ENCODE measurements at places on chromosomes 12 and 14.

DNA sequence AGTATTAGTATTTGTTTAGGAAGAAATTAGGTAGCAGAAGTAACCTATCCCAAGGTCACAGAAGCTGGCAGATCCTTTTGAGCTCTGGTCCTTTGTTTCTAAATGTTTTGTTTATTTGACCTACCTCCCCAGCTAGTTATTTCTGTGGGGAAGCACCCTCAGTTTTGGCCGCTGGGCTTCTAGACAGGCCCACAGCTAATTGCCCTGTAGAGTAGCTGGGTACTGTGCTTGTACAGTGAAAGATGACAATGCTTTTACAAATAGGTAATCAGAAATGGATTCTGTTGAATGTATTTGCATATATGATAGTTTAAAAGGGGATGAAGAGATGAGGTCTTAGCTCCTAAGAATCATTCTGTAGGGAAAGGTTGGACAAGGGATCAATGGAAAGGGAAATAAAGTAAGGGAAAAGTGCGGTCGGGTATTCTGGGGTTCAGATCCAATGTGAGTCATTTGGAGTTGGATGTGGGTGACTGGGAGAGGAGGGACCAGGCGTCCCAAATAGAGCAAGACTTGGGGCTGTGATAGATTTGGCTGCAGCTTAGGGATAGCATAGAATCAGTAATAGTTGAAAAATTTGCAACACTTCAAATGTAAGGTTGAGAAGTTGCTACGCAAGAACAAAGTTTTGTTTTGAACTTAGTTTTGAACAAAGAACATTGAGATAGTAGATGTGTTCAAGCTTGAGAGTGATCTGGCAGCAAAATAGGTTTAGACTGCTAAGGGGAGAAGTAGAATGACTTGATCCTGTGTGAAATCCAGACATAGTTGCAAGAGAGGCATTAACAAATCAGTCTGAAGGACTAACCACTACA is 3.6 kb downstream of the NUDT4 start:
- no peak for DNase-seq

DNA sequence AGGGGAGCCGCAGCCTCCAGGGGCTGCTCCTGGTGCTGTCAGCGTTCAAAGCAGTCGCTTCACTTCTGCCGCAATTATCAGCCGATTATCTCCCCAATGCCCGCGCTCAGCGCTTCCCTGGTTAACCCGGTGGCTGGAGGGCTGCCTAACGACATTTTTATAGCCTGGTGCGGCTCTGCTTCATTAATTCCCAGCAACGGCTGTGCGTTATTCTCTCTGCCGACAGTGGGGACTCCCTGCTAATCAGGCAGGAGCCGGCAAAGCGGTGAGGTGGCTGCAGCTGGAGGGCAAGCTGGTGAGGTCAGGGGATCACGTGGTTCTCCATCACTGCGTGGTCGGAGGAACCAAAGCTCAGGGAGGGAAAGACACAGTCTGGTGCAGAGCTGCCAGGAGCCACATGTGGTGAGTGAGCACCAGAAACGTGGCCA is 62.9 kb downstream of the GLRX5 start:
- DNase-seq = no peak

GRCh38 chr14:92520102-92521057 is 6.8 kb downstream of the RIN3 start:
- no peak for DNase-seq

- DNase-seq = no peak
Measured at GRCh38 chr14:78016532-78016931, 153.6 kb upstream of the NRXN3 start.

DNA sequence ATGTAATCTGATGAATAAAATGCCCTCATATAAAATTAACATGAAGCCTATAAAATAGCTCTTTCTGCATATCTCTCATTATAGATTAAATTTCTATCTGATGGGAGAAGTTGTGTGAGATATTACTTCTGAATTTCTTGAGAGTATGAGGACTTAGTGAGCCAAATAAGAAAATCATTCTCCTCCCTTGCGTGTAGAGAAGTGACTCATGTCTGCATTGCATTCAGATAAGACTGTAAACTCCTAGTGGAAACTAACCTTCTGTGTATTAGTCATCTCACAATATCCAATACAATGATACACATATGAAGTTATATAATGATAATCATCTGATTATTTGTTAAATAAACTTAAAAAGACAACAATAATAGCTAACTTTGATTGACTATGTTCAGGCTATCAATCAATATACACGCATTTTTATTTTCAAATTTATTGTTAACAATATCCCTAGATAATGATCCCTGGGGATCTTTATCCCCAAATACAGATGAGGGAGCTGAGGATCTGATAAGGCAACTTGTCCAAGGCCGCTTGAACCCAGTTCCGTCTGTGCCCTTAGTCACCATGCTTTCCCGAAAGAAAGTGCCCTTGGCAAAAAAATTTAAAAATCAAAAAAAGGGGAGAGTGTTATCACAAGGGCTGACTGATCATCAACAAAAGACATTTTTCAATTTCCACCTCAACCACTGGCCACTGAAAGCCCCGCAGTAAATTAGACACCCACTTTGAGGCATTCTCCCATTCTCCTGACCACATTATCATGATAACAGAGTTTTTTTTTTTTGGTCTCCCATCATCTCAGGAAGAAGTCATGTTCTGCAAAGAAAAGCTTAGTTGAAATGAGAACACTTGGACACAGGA is 189.2 kb upstream of the RASSF8 start:
- no peak for DNase-seq

DNA sequence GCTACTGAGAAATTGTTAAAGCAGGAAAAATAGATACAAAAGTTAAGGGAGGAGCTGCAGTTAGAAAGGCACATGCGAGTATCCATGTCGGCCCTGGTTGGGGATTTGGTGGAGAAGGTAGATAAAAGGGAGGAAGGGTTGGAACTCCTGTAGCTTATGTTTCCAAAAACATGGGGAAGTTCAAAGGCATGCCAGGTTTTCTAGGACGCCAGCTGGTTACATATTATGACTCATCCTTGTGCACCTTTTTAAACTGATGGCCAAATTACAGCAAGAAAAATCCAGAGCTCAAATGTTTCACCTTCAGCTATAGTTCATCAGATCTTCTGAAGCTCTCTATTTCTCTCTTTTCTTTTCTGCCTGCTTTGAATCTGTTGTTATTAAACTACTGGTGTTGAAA is 13.2 kb upstream of the MAP4K5 start:
- DNase-seq = no peak

- DNase-seq = no peak
Measured at GRCh38 chr12:122085591-122085990, 7.0 kb downstream of the MLXIP start.

- DNase-seq = peak; percentile 1
Measured at GRCh38 chr12:10716704-10717315, 6.3 kb downstream of the YBX3 start.

- DNase-seq = no peak
Measured at GRCh38 chr14:36510078-36510799, 9.8 kb downstream of the NKX2-1 start.

DNA sequence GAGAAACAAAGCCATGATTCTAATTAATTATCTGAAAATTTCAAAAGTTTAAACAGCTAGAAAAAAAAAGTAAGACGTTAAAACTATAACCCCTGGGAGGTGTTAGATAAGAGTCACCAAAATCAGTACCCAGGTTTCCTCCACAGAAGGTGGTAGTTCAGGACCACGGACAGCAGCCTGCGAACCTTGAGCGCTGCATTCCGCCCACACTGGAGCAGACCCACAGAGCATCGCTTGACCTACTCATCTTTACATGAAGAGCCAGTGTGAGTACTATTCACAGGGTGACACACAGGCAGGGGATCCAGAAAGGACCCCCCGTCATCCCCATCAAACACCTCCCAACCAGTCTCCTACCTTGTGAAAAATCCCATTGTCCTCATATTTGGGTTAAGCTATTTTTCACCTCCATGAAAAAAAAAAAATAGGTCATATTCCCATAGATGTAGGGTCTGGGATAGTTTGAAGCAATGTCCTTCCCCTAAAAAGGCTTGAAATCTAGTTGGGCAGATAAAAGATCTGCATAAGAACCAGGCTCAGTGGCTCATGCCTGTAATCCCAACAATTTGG is 8.8 kb upstream of the CHGA start:
- DNase-seq = no peak

DNA sequence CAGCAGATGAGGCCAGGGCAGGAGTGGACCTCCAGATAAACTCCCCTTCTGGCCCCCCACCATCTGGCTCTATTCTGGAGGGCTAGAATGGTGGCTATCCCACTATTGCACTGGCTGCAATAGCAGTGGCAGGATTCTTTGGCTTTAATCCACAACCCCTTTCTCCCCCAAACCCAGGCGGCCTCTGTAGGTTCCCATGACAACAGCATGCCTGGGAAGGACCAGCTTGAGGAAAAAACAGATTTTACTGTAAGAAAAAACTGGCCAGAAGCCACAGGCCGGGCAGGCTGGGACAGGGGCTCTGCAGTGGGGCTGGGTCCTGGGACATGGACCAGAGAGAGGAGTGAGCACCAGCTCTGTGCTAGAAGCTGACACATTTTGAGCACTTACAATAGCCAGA is 13.6 kb upstream of the ACVR1B start:
- no peak for DNase-seq

GRCh38 chr14:99690636-99691035 is 6.5 kb downstream of the CYP46A1 start:
- no peak for DNase-seq

DNA sequence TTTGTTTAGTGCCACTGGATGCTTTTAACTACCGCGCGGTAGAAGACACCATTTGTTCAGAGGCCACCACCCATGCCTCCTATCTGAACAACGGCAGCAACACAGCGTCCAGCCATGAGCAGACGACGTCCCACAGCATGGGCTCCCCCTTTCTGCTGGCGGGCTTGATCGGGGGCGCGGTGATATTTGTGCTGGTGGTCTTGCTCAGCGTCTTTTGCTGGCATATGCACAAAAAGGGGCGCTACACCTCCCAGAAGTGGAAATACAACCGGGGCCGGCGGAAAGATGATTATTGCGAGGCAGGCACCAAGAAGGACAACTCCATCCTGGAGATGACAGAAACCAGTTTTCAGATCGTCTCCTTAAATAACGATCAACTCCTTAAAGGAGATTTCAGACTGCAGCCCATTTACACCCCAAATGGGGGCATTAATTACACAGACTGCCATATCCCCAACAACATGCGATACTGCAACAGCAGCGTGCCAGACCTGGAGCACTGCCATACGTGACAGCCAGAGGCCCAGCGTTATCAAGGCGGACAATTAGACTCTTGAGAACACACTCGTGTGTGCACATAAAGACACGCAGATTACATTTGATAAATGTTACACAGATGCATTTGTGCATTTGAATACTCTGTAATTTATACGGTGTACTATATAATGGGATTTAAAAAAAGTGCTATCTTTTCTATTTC is 93.2 kb downstream of the FLRT2 start:
- no peak for DNase-seq

DNA sequence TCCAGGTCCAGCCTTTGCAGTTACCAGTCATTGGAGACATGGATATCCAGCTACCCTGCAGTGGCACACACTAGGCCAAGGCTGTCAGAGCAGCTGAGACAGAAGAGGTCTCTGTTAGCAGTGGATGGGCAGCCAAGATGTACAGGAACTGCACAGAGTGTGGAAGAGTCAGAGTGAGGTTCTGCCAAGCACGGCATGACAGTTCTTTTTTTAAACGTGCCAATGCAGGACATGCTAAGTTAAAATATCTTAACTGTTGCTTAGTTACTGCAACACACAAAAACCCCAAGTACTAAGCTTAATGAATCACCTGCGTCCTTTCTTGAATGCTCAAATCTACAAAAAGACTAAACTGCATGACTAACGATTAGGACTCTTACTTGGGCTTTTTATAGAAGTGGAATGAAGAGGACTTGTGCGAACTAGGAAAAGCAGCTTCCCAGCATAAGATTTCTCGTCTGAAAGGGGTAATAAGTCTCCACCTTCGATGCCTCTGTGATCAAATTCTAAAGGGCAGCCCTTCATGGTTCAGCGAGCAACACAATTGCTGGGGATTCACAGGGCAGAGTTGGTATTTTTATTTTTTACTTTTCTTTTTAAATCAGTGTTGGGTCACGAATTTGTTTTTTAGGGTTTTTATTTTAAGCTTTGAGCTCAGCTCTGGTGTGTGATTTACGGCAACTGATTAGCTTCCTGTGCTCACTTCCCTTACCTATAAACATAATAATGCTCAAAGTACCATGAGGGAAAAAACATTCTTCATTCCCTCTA is 20.6 kb downstream of the MAPK1IP1L start:
- no peak for DNase-seq

Measured in esophagus squamous epithelium (tissue), 5 donors.